Left colon (tissue), 2 donors: ENCODE measurements at places on chromosomes 4 and X. TPM values are rescaled to one million over a fixed set of nuclear protein-coding genes. Genes with fewer than 3 reads are reported as not detected.

Gene PF4V1
- not detected for total RNA-seq

Gene CETN2
- total RNA-seq = 12.5 TPM

Gene ARMCX4
- 10.1 TPM for total RNA-seq

Gene ADGRL3
- 4.0 TPM for total RNA-seq

Gene PABPC1L2B
- not detected for total RNA-seq

Gene OPRPN
- not detected for total RNA-seq

Gene OTC
- 5.8 TPM for total RNA-seq

Gene PABPC5
- 0.47 TPM for total RNA-seq

Gene MAGEA11
- not detected for total RNA-seq

Gene SLC49A3
- 10.7 TPM for total RNA-seq

Gene USP17L11
- not detected for total RNA-seq

Gene AFM
- total RNA-seq = not detected

Gene FGFR3
- 57.4 TPM for total RNA-seq

Gene HDAC6
- total RNA-seq = 78.9 TPM

Gene HS6ST2
- total RNA-seq = 0.70 TPM

Gene PNMA6F
- total RNA-seq = not detected

Gene FAT4
- total RNA-seq = 6.1 TPM

Gene GPC4
- 16.7 TPM for total RNA-seq

Gene SMIM43
- total RNA-seq = 0.17 TPM

Gene EXOC1L
- not detected for total RNA-seq

Gene ABLIM2
- 18.7 TPM for total RNA-seq

Gene JAKMIP1
- 0.37 TPM for total RNA-seq

Gene NUDT10
- 0.98 TPM for total RNA-seq

Gene ADAMTS3
- 0.25 TPM for total RNA-seq

Gene CABS1
- not detected for total RNA-seq

Gene MTNR1A
- total RNA-seq = 3.3 TPM

Gene UGT2B15
- total RNA-seq = 42.9 TPM
